Activated naive CD4-positive, alpha-beta T cell (primary cell): ENCODE measurements at places on chromosomes 2 and 18.

DNA sequence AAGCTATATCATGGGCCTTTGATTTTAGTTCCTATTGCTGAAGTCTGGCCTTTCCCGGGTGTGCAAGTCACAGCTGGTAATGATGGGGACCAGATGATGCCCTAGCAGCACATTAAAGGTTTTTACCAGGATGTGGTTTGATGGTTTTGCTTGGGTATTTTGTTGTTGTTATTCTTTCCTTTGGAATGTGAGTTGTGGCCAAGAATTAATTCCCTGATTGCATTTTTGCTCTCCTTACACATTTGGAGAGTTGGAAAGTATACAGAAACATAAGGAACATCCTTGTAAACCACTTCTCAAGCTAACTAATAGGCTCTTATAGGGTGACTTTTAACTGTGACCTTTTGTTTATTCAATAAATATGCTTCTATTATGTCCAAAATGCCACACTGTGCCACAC lies 154.1 kb upstream of the MMADHC start:
- DNase-seq = no peak

DNA sequence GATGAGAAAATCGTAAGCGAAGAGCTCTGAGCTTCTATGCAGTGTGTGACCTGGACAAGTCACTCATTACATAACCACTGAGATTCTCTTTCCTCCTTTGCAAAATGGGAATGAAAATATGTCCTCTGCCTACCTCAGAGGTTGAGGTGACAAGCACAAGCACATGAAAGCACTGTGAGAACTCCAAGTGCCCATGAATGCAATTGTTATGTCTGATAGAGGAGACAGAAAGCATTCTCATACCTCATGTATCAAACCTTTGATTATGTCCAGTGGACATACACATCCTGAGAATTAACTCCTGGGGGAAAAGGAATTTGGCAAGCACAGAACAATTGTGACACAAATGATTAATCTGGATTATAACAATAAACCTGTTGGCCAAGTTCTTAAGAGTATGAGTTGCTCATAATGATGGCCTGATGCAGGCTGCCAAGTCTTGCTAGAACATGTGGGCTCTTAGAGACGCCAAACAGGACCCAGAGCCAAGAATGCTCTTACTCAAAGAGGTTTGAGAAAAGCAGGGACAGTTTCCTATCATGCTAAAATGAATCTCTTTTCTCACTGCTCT lies 8.5 kb upstream of the RMDN2 start:
- no peak for DNase-seq

DNA sequence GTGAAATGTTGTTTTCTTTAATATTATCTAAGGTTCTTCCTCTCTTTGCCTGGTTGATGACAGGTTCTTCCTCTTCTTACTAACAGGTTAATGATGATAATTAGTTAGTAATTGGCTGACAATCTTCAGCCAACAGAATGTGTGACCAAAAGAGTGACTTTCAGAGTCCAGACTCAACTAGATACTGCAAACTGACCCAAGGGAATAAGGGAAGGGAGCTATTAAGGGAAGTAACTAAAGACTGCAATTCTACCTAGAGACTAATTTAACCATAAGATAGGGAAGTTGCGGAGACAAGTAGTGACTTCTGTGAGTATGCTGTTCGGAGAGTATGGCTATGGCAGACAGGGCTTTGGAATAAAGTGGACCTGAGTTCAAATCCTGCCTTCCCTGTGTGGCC lies 127.3 kb upstream of the TACR1 start:
- no peak for DNase-seq

DNA sequence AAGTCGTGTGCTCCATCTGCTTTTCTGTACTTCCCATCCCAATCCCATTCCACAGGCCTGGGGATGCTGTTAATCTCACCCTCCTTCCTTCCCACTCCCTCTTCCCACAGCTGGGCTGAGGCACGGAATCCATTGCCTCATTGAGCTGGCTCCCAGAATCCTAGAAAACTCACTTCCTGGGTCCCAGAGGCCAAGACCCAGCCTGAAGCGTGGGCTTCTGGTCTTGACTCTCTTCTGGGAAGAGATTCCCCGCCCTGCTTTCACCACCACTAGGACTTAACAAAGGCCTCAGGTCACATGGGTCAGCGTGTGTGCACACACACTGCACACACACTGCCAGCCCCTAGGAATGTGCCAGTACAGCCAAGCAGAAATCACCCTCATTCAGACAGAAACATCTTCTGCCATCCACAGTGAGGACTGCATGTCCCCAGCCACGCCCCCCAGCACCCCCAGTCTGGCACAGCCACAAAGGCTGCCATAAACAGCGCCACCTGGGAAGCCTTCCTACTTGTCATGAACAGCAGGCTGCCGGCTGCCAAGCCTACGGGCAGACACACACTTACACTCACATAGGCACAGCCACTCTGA lies 165.8 kb downstream of the TNS1 start:
- DNase-seq = no peak

GRCh38 chr2:241356871-241357260 lies 781 bp downstream of the FARP2 start:
- no peak for DNase-seq

- DNase-seq = no peak
Observed at GRCh38 chr2:158686210-158686691, 108.9 kb upstream of the DAPL1 start.

- DNase-seq = no peak
Observed at GRCh38 chr2:52467189-52467588, 1300.4 kb upstream of the CHAC2 start.

- no peak for DNase-seq
Observed at GRCh38 chr2:177530561-177530960, 138.0 kb downstream of the AGPS start.

DNA sequence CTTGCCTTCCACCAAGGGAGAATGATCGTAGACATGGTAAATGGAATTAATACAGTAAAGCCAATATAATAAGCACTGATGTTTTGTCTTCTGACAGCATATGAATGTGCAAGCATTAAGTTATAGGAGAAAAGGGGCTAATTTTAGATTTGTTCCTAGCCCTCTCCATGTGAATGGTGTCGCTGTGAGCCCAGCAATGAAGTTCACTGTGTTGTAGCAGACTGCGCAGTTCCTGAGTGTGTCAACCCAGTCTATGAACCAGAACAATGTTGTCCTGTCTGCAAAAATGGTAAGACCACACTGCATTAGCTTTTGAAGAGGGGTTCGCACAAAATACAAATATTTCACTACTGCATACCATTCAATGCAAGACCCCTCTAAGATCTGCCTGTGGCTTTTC lies 25.6 kb downstream of the VWC2L start:
- DNase-seq = no peak

- no peak for DNase-seq
Observed at GRCh38 chr2:8455236-8456150, 226.4 kb upstream of the ID2 start.

GRCh38 chr2:168819050-168819715 lies 16.7 kb downstream of the NOSTRIN start:
- no peak for DNase-seq

GRCh38 chr2:18475884-18476283 lies 84.6 kb downstream of the RDH14 start:
- DNase-seq = no peak

DNA sequence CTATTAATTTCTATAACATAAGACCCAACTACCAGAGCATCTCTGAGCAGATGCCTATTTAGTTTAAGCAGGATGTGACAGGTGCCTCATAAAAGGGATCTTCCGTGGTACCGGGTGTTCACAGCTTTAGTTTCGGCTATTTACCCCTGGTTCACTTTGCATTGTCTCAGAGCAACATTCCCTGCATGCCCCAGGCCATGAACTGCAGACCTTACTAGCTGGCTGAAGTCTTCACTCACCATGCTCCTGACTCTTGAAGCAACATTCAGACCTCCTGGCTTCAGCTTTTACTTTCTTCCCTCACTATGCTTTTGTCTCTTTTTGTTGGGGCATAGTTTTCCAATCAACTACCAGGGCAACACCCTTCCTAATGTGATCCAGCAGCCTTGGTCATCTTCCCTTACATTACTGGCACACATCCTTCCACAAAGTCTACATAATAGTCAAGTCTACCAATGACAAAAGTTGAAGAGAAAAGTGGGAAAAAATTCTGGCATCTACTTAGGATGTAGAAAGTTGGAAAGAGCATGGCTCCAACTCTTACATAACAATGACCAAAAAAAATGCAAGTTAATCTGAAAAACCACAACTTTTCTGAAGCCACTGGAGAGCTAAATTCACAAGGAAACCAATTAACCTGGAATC lies 99.2 kb downstream of the SESTD1 start:
- no peak for DNase-seq

- no peak for DNase-seq
Observed at GRCh38 chr2:170739048-170739447, 23.9 kb downstream of the SP5 start.

- DNase-seq = no peak
Observed at GRCh38 chr18:32595832-32596231, 125.2 kb upstream of the GAREM1 start.

DNA sequence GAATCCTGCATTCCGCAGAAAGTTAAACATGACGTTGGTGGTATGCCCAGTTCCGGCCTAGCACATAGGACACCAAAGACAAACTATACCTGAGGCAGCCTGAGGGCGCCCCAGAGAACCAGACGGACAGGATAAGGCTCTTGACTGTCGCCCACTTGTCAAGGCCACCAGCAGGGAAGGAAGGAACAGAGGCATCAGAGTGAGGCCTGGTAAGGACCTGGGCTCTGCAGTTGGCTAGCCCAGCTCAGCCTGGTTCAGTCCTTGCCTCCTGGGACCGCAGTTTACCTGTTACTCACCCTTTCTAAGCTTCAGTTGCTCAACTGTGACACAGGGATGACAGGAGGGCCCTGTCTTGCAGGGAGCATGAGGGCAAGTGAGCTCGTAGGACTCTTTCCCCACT lies 82.1 kb downstream of the ACTR2 start:
- no peak for DNase-seq

GRCh38 chr2:90209806-90210205 lies 1518.3 kb downstream of the RPIA start:
- DNase-seq = no peak

DNA sequence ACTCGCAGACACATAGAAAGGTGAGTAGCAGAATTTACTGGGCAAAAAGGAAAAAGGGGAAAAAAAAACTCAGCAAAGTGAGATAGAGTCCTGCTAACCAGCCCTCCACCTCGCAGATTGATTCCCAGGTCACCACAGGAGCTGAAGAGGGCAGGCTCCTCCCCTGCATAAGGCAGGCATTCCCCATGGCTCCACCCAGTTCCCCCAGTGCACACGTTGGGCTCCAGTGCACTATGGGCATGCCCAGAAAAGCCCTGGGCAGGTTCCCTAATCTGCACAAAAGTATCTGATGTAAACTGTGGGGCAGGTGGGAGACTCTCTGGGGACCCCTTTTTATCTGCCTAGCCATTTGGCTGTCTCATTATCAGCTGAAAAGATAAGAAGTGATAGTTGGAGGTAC lies 461.2 kb upstream of the TMEFF2 start:
- no peak for DNase-seq

- no peak for DNase-seq
Observed at GRCh38 chr2:85534881-85535280, 4.1 kb upstream of the MAT2A start.

GRCh38 chr2:242004902-242005230 lies 135.3 kb downstream of the RTP5 start:
- DNase-seq = no peak

- DNase-seq = no peak
Observed at GRCh38 chr2:23355001-23355400, 30.0 kb upstream of the KLHL29 start.

DNA sequence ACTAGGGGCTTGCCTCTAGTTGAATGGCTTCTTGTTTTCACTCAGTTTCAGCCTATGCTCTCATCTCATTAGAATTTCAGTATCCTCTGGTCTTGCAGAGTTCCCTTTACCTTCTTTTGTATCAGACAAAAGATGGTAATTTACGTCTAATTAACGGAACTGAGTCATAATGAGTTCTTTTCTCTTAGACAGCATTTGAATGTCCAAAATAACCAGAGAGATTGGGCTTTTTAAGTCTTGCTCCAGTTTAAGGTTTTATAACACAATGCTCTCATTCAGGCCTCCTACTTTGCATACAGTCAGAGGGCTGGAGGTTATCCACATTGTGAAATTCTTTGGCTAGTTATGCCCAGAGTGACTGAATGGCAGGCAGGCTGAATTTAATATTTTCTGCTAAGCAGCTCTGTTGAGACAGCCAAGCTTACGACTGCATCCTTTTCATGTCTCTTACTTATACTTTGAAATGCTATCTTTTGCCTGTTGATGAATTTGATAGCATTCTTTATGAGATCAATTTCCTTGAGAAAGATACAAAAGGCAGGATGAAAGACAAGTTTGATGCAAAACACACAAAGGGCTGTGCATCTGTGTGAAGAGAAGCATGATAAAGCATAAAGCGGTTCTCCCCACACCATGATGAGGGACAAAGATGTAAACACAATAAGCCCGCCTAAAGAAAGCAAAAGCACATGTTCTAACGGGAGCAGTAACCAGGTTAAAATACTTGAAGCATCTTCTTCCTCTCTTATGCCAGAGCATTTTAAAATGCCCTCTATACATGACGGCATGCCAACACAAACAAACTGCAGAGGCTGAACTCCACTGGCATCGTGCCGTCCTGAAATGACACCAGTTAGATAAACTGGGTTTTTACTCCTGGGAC lies 90.0 kb downstream of the CDH2 start:
- no peak for DNase-seq

- no peak for DNase-seq
Observed at GRCh38 chr18:55245211-55245614, 286.0 kb upstream of the CCDC68 start.
